ENCODE measurements at places on chromosomes 16 and 17. TPM values are rescaled to one million over a fixed set of nuclear protein-coding genes. Genes with fewer than 3 reads are reported as not detected.

DNA sequence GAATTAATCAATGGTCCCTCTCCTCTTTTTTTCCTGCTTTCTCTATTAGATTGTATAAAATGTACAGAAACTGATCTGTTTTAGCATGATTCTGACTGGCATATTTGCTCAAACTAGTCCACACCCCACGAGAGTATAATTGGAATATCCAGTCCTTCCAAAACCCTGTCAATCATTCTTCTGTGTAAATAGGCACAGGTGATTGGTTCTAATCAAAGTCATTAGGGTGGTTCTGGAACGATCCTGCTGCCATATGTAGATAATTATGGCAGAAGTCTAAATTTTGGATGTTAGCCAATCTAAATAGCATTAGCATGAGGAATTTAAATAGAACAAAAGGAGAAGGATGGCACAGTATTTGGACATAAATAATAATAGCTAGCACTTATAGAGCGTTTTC lies 165.7 kb downstream of the SHISA6 start:
- no peak overlapping the region for H3K4me3 ChIP-seq
- no peaks in the 10 kb centered on the region for H3K27me3 ChIP-seq
- no peak overlapping the region for H3K27ac ChIP-seq
- H3K4me1 ChIP-seq = no peaks in the 10 kb centered on the region

DNA sequence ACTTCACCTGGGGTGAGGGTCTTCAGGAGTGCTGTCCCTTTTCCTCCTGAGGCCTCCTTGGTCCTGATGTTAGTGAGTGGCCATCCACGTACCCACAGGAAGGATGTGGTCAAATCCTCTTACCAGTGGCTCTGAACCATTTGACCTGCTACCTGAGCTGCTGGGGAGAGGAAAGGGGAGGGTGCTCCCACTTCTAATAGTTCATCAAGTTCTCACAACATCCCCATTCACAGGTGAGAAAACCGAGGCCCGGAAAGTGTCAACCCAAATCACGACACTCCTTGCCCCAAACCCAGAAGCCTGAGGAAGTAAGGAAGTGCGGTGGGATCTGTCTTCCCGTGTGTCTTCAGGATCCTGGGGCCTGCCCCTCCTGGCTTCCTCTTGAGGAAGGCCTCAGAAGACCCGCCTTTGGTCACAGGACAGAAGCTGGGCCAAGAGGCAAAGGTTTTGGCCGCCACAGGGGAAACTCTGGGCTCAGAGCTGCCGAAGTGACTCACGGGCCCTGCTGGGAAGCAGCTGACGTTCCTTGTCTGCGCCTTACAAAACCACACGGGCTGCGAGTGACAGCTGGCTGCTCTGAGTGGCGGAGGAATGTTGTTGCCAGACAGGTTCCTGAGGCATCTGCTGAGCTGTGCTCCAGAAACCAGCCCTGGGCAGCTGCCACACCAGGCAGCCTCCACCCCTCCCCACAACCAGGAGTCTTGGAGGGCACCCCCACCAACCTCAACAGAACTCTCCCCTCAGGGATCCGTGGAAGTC lies 13.9 kb upstream of the KIFC3 start:
- DNase-seq = no peak
- H3K36me3 ChIP-seq = no peaks in the 10 kb centered on the region
- peak overlapping the region; percentile 57 for H3K27ac ChIP-seq
- H3K4me1 ChIP-seq = peaks cover 13% of the 10 kb centered on the region
- no peak overlapping the region for H3K4me3 ChIP-seq
- H3K27me3 ChIP-seq = no peaks in the 10 kb centered on the region

GRCh38 chr16:66304961-66305360 lies 61.5 kb upstream of the CDH5 start:
- no peak for DNase-seq

DNA sequence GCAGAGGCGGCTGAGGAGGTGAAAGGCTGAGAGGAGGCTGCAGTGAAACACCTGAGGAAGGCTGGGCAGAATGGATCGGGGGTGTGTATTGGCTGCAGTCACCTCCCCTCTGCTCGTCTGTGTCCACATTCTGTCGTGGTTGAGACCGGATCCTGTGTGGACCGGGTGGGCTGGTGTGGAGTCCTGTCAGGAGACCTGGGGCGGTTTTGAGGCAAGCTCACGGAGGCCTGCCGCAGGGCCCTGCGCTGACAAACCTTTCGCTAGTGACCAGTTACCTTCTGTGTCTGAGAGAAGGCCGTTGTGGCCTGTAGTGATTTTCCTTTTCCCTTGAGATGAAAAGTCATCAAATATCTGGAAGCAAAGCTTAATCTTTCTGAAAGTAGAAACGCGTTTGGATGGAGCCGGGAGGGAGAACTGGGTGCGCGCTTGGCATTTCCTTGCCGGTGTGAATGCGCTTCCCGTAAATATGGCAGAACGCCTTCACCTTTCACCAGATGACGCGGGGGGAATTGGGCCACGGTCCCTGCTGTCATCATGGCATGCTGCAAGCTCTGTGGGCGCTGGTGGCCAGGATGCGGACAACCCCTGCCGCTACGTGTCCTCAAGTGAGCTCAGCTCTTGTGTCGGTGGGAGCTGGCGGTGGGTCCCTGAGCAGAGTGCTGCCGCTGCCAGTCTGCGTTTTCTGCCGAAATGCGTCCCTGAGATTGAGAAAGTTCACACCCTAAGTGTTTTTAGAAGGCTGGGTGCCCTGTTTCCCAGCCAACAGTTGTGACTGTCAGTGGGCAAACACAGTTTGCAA lies 6.3 kb downstream of the BANP start:
- peaks cover under 1% of the 10 kb centered on the region for H3K36me3 ChIP-seq
- no peak overlapping the region for H3K4me3 ChIP-seq
- no peaks in the 10 kb centered on the region for H3K27me3 ChIP-seq
- no peak overlapping the region for H3K27ac ChIP-seq

GRCh38 chr16:26688105-26688504 lies 378.6 kb upstream of the C16orf82 start:
- H3K27me3 ChIP-seq = peaks cover 3% of the 10 kb centered on the region
- H3K27ac ChIP-seq = no peak overlapping the region
- DNase-seq = no peak
- H3K4me3 ChIP-seq = no peak overlapping the region
- H3K36me3 ChIP-seq = no peaks in the 10 kb centered on the region

DNA sequence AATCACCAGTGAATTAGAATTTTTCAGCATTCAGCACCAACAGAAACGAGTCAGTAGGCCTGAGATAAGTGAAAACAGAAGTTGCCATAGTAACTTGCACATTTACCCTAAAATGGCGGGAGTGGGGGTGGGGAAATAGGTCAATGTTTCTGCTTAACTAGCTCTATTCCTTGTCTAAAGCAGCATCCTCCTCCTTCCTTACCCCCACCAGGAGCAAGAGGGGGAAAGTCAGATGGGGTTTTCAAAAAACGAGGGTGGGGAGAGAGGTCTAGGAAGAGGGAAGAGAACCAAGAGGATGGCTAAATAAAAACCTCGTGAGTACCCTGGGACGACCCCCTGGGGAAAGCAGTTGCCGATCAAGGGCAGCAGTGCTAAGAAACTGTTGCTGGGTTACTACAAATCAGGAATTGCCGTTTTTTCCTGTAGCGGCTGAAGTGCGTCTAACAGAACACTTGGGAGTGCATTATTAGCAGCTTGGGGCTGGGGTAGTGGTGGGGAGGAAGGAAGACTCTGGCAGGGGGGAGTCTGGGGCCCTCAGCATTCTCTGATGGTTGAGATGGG lies 34.4 kb upstream of the MNT start:
- H3K4me1 ChIP-seq = no peaks in the 10 kb centered on the region
- peaks cover 3% of the 10 kb centered on the region for H3K36me3 ChIP-seq
- H3K27me3 ChIP-seq = no peaks in the 10 kb centered on the region
- DNase-seq = no peak

DNA sequence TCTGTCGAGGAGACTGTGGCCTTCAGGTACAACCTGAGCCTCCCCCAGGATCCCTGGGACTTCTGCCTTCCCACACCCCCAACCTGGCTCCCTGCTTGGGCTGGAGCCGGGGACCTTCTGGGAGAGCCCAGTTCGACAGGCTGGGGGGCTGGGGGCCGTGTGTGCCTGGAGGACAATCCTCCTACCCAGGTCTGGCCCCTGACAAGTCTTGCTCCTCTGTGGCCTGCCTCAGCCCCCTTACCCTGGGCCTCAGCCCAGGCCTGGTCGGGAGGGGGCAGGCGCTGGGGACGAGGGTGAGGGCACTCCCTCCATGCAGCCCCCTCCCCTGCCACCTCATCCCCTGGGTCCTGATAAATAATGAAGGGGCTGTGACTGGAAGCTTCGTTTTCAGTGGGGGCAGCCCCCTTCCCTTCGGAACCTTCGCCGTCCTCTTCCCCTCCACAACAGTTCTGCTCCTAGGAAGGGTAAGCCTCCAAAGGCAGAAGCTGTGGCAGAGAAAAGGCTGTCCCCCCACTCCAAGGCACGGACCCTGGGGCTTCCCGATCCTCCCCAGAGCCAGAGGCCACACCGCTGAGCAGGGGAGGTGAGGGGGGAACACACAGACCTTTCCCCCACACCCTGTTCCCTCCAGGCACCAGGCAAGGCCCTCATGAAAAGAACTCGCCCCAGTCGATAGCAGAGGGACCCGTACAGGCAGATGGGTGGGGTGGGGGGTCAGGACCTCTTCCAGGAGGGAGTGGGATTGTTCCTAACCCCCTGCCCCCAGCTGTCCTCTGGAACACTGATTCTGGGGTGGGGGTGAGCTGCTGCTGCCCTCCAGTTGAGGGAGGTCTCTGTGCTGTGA lies 5.0 kb upstream of the BAHCC1 start:
- DNase-seq = no peak
- peak overlapping the region; percentile 100 for H3K27ac ChIP-seq
- H3K4me1 ChIP-seq = peaks cover 73% of the 10 kb centered on the region
- H3K4me3 ChIP-seq = no peak overlapping the region

- peak overlapping the region; percentile 86 for H3K27ac ChIP-seq
- no peak overlapping the region for H3K4me3 ChIP-seq
- no peaks in the 10 kb centered on the region for H3K27me3 ChIP-seq
- H3K4me1 ChIP-seq = peaks cover 61% of the 10 kb centered on the region
These were observed 88.3 kb upstream of the GSE1 start for GRCh38 chr16:85524630-85525419.

DNA sequence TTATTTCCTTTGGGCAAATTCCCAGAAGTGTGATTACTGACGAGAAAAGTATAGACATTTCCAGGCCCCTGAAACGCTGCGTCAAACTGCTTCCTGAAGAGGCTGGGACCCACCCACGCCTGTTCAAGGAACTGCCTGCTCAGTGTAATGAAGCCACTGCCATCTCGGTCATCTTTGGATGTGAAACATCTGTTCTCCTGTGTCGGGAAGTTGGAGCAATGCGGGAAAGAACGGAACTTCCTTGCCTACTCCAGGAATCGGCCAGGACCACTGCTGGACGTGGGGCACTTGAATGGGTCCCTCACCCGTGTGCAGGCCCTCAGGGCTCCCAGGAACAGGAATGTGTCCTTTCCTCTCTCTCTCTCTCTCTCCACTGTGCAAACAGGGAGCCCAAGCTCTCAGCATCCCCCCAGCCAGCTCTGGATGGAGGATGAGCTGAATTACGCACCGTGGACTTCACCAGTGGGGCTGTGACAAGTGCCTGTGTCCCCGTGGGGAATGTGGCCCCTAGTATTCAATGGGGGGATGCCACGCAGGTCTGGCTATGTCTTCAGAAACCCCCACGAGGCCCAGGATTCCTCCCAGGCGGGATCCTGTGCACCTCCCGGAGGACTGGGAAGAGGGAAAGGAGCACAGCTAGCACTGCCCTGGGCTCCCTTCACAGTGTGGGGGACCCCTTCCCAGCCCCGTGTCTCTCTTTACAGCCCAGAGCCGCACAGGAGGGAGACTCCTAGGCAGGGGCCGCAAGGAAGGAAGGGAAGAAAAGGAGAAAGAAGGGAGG lies 18.3 kb upstream of the LITAF start:
- no peaks in the 10 kb centered on the region for H3K36me3 ChIP-seq
- no peaks in the 10 kb centered on the region for H3K4me1 ChIP-seq
- no peak for DNase-seq
- no peak overlapping the region for H3K4me3 ChIP-seq

DNA sequence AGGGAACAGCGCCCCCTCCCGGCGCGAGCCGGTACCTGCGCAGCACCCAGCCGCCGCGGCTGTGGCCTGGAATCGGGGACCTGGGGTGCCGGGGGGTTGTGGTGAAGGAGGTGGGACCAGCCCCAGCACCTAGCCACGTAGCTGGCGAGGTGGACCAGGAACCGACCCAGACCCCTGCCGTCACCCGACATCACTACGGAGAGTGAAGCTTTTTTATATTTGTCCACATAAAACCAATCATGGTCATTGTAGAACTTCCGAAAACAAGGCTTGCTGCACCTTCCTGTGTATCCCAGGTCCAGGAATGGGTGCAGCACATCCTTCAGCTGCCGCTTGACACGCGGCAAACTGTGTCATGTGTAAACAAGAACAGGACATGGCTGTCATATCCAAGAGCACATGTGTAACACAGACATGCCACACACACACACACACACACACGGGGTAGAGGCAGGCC lies 1.3 kb downstream of the HBQ1 start:
- H3K27me3 ChIP-seq = no peaks in the 10 kb centered on the region
- H3K4me3 ChIP-seq = no peak overlapping the region
- no peak for DNase-seq

GRCh38 chr17:76995387-76996105 lies 127.3 kb downstream of the MGAT5B start:
- no peaks in the 10 kb centered on the region for H3K27me3 ChIP-seq
- no peaks in the 10 kb centered on the region for H3K4me1 ChIP-seq
- no peak overlapping the region for H3K27ac ChIP-seq
- DNase-seq = no peak
- no peaks in the 10 kb centered on the region for H3K36me3 ChIP-seq

GRCh38 chr16:1991135-1991551 lies 1.4 kb downstream of the SYNGR3 start:
- no peak for DNase-seq
- no peak overlapping the region for H3K27ac ChIP-seq
- no peaks in the 10 kb centered on the region for H3K36me3 ChIP-seq
- H3K4me1 ChIP-seq = peaks cover 15% of the 10 kb centered on the region
- H3K4me3 ChIP-seq = no peak overlapping the region

Gene TMEM88
- 1.6 TPM for total RNA-seq

Gene GNG13
- 0.23 TPM for total RNA-seq

Gene HS3ST6
- 3.3 TPM for total RNA-seq

Gene SHISA6
- not detected for total RNA-seq

Gene OGFOD3
- total RNA-seq = 53.9 TPM

Gene ADCY7
- 6.3 TPM for total RNA-seq

Data from Panc1 (cell line).